ENCODE measurements at places on chromosomes 3 and 15.

DNA sequence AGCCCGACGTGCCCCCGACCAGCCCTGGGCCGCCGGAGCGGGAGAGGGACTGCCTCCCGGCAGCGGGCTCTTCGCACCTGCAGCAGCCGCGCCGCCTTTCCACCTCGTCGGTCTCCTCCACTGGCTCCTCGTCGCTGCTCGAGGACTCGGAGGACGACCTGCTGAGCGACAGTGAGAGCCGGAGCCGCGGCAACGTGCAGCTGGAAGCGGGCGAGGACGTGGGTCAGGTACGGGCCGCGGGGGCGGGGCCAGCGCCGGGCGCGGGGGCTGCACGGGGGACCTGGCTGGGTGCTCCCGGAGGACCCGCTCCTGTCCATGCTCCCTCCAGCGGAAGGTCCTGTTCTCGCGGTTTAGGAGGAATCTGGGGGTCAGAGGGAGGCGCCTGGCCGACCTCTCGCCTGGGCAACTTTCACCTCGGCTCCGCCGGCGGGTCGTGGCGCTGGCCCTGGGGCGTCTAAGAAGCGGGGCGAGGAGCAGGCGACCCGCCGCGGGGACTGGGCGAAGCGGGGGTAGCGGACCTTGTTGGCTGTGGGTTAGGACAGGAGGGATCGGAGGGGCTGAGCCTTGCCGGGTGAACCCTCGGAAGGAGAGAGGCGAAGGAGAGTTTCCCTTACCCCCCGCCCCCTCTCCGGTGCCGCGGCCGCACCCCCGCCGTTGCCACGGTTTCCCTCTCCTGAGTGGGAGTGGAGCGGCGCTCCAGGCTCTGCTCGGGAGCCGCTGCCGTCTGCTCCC lies 682 bp downstream of the ITPKA start:
- peak; percentile 80 for DNase-seq

DNA sequence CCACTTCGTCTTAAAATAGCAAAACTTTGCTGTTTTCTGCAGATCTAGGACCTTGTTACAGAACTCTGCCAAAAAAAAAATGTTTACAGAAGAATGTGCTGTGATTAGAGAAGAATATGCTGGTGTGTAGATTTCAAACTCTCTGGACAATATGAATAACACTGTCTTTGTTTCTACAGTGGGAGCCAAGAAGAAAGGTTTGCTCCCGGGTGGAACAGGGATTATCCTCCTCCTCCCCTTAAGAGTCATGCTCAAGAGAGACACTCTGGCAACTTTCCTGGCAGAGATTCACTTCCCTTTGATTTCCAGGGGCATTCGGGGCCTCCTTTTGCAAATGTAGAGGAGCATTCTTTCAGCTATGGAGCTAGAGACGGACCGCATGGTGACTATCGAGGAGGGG lies 27.3 kb downstream of the RBM6 start:
- DNase-seq = no peak

DNA sequence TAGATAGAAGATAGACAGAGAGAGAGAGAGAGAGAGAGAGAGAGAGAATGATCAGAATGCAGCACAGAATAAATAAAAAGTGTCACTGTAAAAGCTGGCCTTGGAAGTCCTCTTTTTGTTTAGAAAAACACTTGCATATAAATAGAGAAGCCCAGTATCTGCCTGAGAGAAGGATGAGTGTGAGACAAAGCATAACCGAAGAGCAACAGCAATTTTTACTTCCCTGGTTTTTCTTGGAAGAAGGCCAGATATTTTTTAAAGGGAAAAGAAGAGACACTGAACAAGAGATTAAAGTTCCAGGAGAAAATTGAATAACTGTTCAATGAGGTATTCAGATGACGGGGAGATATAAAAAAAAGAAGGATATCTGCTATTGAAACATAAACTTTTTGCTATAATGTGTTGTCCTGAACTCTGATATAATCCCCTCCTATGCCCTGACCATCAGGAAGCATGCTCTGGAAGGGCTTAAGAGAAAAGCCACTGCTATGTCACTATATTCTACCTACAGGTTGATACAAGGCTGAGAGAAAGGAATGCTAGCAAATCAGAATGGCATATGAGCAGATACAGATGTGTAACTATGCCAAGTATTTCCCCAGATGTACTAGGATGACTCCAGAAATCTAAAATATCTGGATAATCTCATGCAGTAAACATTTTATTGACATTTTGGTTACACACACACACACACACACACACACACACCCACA lies 358.9 kb downstream of the RBMS3 start:
- no peak for DNase-seq

GRCh38 chr3:16417945-16418739 lies 95.4 kb downstream of the RFTN1 start:
- DNase-seq = no peak

DNA sequence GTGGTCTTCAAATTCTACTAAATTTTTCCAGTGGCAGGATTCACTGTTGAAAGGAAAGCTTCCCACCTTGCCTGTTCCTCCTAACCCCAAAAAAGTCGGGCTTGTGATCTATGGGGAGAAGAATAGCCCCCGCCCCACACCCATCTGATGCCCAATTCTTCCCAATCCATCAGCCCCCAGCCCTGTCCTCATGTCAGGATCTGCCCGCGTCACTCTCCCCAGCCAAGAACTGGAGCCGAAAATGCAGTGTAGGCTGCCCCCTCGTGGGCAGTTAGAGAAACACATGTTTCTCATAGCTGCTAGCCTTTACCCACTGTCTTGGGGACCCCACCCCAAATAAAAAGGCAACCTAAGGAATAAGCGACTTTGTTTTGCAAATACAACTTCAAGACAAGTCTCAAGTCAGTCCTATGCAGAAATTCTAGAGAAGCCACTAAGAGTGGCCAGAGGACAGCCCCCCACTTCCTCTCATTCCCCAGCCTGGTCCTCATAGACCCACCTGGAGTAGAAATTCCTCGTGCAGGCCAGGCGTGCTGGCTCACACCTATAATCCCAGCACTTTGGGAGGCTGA lies 13.0 kb upstream of the CSK start:
- peak; percentile 81 for DNase-seq

DNA sequence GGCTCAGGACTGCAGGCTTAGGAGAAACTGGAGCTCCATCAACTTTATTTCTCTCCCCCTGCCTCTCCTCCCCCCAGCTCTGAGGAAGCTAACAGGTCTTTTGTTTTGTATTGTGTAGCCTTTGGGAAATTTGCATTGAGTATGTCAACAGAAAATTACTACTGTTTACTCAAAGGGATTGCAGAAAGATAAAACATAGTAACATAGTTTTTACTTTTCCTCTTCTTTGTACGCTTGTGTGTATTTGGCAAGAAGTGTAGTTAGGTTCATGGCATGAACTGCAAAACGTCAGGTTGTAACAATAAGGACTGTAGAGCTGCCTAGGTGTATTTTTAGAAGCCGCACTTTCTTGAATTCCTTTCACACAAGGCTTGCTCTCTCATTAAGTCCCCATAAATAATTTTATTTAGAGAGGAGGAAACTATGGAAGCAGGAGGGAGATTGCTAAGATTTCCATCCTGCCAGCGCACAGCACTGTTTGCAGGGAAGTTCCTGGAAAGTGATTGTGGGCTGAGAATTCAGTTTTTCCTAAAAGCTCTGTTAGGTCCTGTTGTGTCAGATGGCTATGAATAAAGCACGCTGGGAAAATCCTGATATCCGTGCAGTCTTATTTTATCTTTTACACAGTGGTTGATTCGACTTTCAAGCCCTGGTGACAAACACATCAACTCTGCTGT lies 21.1 kb upstream of the SATB1 start:
- DNase-seq = no peak
